ENCODE measurements at places on chromosomes 6 and 20. TPM values are rescaled to one million over a fixed set of nuclear protein-coding genes. Genes with fewer than 3 reads are reported as not detected.

Gene TMEM74B
- not detected for total RNA-seq

Gene HFE
- 8.7 TPM for total RNA-seq

Gene ENPP4
- total RNA-seq, result 1.4 TPM

Gene OXT
- not detected for total RNA-seq

Gene TTI1
- total RNA-seq, result 8.6 TPM

Gene GATA5
- total RNA-seq, result 0.77 TPM

Gene FABP7
- total RNA-seq, result not detected

Gene NNAT
- total RNA-seq, result 0.47 TPM

Gene COL12A1
- total RNA-seq, result 170 TPM

Gene RBBP8NL
- total RNA-seq, result not detected

Gene SASH1
- total RNA-seq, result 33.9 TPM

Gene CLIC5
- 0.12 TPM for total RNA-seq
